ENCODE measurements at places on chromosomes 3 and 15.

- DNase-seq, result peak; percentile 68
Measured at GRCh38 chr15:50463423-50464358, 39.5 kb downstream of the USP8 start.

- peak; percentile 13 for DNase-seq
Measured at GRCh38 chr3:195209083-195209846, 61.7 kb downstream of the XXYLT1 start.

DNA sequence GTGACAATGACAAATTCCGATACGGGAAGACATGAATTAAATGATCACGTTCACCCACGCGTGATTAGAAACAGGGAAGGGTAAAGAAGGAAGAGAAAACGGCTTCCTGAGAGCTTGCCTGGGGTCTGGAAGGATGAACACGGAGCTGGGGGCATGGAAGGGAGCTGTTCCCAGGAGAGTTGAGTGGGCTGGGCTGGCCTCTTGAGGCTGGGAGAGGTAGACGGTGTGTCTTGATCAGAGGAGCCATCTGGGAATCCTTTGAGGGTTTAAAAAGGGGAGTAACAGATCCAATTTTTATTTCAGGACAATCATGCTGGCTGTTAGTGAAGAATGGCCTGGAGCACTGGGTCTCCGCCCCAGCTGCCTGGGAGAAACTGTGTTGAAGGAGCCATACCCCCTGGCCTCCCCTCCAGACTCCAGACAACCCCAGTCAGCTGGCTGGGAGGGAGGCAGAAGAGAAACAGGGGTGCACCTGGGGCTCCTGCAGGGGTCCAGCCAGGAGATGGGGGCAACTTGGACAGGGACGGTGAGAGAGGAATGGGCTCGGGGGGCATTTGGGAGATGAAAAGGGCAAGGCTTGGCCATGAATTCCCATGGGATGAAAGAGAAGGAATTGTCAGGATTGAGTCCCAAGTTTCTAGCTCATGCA is 53.6 kb upstream of the CGNL1 start:
- DNase-seq, result no peak

GRCh38 chr3:49928481-49929017 is 1.1 kb downstream of the MON1A start:
- no peak for DNase-seq

- DNase-seq, result peak; percentile 92
Measured at GRCh38 chr15:41660235-41661077, at the start of gene MGA. TSS of gene MGA (plus strand) at chr15:41660405.

DNA sequence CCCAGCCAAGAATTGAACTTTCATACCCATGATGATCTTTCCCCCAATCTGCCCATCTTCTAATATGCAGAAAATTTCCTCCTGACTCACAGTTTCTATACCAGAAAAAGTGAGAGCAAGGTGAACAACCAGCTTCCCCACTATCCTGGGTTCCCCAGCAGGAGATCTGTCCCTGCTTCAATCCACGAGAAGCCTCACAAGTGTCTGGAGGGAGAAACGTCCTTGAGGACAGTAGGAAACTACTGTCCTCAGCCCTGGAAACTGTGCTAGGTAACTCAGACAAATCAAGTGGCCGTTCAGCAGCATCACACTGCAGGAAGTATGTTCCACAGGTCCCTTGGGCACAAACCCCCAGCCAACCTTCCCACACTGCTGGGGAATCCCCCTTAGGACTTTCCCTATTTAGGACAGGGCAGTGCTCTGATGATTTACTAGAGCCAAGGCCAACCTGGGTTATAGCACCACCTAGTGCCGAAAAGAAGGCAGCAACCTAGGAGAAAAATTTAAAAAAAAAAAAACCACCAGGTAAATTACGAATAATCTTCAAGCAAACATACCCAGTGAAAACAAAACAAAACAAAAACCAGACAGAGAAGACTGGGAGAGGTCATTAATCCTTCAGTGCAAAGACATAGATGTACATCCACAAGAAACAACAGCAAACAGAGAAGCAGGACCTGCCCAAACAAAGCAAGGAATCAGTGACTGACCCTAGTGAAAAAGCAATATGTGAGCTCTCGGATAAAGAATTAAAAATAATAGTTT is 36.0 kb downstream of the MORC1 start:
- peak; percentile 54 for DNase-seq

DNA sequence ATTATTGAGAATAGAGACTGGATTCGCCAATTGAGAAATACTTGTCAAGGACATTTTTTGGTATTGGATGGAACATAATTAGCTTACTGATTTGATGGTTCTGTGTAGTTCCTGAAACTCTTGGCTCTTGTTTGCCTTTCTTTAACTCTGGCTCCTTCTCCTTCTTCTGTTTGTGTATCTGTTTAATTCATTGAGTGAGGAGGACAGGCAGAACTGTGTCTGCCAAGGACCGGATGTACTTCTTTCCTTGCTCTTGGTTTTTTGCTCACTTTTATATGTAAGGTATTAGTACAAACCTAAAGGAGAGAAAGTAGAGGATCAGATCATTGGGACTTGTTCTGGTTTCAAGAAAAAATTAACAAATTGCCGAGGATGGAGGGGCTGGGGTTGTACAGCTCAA is 48.9 kb downstream of the TCF12 start:
- no peak for DNase-seq

GRCh38 chr3:32321095-32321790 is 70.4 kb upstream of the CMTM7 start:
- no peak for DNase-seq

GRCh38 chr3:43496740-43497375 is 125.0 kb downstream of the ANO10 start:
- peak; percentile 28 for DNase-seq

GRCh38 chr15:73605759-73606436 is 27.3 kb downstream of the NPTN start:
- no peak for DNase-seq

DNA sequence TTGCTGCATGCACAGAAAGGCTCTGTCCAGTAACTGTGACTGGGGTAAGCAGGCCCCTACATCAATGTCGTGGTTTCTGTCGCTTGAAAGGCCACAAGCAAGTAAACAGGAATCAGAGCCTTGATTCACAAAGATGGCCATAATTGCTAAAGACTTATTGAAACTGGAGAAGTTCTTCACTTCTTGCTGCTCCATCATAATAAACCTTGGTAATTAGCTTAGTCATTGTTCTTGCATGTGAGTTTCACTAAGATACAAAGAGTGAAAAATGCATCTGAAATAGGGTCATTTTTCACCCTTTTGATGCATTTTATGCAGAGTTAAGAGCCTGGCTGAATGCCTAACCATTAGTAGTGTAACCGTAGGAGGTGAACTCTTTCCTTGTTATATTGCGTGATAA is 3.2 kb downstream of the SEMA6D start:
- DNase-seq, result peak; percentile 20

GRCh38 chr3:141127344-141128125 is 76.4 kb downstream of the SPSB4 start:
- DNase-seq, result no peak

DNA sequence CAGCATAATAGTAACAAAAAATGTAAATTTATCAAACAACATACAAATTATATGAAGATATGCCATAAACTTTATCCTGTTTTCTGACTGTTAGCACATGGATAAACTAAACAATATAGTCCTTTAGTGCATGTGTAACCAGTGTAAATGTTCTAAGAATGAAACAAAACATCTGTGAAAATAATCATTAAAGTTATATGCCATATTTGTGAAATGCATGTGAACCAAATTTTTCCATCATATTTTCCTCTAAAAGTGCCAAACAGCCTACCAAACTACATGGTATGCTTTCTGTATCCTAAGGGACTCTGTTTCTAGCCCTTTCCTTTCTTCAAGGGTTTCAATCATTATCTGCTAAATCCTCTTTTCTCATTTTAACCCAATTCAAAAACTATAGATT is 23.9 kb upstream of the RSL24D1 start:
- no peak for DNase-seq

- DNase-seq, result no peak
Measured at GRCh38 chr3:1007866-1008265, 85.0 kb upstream of the CNTN6 start.

- no peak for DNase-seq
Measured at GRCh38 chr15:66057089-66057488, 187.8 kb downstream of the RAB11A start.

GRCh38 chr3:126446791-126447190 is 28.9 kb downstream of the ZXDC start:
- peak; percentile 51 for DNase-seq

DNA sequence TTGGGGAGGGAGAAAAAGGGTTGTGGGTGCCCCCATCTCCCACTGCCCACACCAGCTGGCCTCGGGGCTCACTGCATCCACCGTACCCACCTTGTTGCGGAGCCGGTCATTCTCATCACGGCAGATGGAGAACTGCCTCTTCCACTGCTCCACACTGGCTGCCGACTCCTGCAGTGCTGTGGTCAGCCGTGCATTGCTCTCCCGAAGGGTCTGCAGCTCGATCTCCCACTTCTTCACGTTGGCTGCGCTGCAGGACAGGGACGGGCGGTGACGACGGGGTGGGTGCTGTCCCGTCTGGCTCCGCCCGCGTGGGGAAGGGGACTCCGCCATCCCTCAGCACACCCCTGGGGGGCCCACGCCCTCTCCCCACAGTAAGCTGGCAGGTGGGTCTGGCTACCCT is 45.1 kb downstream of the WHAMM start:
- DNase-seq, result no peak

DNA sequence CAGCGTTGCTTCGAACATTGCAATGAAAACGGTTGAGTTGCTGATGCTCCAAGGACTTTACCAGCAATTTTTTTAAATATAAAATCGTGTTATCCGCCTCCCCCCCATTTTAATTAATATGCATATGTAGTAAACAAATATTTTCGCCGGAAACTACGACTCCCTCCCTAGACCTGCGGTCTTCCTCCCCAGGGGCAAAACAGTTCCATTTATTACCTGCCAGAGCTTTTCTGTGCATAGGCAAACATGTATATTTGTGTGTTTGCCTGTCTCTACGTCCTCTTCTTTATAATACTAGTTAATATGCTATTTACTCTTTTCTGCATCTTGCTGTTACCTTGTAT is 593 bp upstream of the RSL24D1 start:
- no peak for DNase-seq

- peak; percentile 90 for DNase-seq
Measured at GRCh38 chr3:44861412-44862225, at the start of gene TMEM42. TSS of gene TMEM42 (plus strand) at chr3:44861912. CDS start at chr3:44861925, 13 bp downstream.

- no peak for DNase-seq
Measured at GRCh38 chr3:126529585-126530170, 5.7 kb downstream of the CHST13 start.

DNA sequence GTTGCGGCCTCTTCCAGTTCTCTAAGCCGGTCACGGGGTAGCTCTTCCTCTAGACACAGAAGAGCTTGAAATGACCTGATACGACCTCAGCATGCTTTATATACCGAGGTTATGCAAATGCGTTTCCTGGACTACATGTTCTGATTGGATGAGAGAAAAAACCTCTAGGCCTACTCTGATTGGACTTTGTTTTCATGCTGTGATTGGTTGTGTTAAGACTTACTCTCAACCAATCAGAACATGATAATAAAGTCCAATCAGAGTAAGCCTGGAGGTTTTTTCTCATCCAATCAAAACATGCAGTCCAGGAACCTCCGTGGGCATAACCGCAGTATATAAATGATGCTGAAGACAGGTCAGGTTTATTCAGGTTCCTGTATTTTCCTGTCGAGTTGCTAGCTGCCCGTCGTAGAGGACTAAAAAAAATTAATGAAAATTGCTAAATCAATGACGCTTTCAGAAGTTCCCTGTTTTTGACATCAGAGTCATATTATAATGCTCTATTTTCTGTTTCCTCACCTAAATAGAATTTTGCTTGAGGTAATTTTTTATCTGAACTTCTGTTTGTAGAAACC is 177.4 kb downstream of the POTEB3 start:
- DNase-seq, result no peak

DNA sequence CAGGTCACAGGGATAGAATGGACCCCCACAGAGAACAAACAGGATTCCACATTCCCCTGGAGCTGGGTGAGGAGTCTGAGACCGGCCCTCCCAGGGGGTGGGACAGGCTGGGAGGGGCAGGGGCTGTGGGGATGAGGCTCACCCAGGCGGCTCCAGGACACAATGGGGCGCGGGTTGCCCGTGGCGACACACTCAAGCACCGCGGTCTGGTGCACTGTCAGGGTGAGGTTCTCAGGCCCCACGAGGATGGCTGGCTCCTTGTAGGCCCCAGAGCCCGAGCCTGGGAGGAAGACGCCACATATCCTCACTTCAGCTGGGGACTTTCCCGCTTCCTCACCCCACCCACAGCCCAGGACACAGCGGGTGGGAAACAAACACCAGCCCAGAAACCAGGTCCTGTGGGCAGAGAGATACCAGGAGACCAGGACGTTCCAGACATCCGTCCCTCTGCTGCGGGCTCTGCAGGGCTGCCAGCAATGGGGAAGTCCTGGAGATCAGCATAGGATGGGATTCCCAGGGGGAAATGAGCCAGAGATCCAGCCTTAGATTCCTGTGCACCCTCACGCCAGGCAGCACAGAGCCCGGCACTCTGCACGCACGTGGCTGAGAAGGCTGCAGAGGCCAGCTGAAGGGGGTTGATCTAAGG is 30.2 kb downstream of the RNU5B-1 start:
- DNase-seq, result no peak

GRCh38 chr3:129240436-129240835 is 9.0 kb upstream of the COPG1 start:
- DNase-seq, result no peak

DNA sequence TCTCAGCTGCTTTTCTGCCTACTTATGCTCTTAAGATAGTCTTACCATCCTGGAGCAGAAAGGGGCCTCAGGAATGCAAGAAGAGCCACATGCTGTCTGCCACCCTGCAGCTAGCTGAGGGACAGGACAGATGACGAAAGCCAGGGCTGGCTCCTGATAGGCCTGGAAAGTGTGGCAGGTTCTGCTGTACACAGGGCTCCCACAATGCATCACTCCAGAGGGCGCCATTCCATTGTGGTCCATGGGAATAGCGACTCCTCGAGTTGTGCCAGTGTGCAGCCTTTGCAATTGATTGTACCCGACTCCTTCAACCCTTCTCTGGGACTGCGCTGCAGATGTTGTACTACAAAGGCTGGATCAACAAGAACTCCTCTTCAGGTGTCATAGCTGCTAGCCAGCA is 11.2 kb downstream of the ACAN start:
- DNase-seq, result no peak

- no peak for DNase-seq
Measured at GRCh38 chr3:96700322-96701315, 113.8 kb upstream of the EPHA6 start.

- DNase-seq, result peak; percentile 27
Measured at GRCh38 chr3:154191520-154191919, 70.3 kb downstream of the ARHGEF26 start.

GRCh38 chr3:64837986-64838735 is 150.4 kb upstream of the ADAMTS9 start:
- DNase-seq, result no peak

DNA sequence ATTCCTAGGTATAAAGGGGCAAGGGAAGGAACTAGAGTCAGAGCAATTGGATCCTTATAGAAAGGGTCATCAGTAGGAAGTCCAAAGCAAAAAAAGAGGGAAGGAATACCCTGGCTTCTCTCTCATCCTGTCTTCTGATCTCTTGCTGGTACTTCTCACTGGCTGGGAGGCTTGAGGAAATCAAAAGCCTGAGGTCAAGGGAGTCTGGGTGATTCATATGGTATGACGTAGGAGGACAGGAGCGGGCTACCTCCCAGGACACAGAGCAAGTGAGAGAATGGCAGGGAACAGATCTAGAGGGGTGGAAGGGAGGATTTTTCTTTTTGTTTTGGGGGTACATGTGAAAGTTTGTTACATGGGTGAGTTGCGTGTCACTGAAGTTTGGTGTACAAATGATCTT is 76.0 kb downstream of the CFAP20DC start:
- DNase-seq, result peak; percentile 79
